ENCODE measurements at places on chromosomes 6 and 20.

- DNase-seq, result no peak
Observed at GRCh38 chr6:3359973-3360726, 96.7 kb downstream of the SLC22A23 start.

GRCh38 chr6:81172056-81172740 is 580.3 kb downstream of the TENT5A start:
- no peak for DNase-seq

GRCh38 chr6:147958683-147959082 is 384.0 kb upstream of the SASH1 start:
- DNase-seq, result no peak

DNA sequence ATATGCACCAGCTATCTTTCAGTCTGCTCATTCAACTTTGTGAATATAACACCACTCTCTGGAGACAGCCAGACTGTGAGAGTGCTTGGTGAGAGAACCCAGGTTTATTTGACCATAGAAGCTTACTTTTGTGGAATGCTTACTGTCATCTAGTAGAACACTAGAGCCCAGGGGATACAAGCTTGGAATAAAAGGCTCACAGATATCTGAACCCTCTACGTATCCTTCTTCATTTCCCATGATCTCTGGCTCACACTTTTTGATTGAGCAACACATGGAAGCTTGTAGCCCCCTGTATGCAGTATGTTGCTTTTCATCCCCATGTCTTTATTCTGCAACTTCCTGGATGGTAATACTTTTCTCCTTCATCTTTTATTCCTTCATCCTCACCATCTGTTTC is 835.3 kb upstream of the CITED2 start:
- DNase-seq, result no peak

GRCh38 chr6:127918506-127919427 is 17.9 kb upstream of the THEMIS start:
- DNase-seq, result no peak

DNA sequence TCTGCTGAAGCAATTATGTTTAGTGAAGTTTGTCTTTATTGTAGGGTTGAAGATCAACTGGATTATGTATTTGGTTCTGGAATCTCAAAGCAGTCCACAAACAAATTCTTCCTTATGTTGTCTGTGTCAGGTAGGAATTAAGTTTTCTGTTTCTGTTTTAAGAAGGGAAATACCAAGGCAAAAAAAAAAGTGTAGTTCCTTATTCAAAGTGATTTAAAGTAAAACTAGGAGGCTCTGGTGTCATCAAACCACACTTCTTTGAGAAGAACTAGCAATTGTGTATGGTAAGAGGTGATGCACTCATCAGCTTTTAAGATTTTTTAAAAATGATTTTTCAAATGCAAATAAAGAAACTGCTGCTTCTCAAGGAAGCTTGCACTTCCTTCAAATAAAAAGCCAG is 1.9 kb downstream of the FAM135A start:
- DNase-seq, result no peak

DNA sequence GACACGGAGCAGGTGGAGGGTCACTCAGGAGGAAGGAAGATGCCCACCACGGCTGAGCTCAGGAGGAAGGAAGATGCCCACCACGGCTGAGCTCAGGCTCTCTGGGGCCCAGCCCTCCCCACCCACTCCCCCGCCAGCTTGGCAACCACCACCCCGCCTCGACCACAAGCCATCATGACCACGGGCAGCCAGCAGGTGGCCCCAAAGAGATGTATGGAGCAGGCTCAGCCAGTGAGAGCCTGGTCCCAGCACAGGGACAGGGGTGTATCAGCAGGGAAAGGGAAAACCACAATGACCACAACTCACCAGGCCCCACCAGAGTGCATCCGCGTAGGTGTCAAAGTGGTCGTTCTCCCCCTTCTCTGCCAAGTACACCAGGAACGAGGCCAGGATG is 30.4 kb downstream of the KCNQ2 start:
- DNase-seq, result no peak

DNA sequence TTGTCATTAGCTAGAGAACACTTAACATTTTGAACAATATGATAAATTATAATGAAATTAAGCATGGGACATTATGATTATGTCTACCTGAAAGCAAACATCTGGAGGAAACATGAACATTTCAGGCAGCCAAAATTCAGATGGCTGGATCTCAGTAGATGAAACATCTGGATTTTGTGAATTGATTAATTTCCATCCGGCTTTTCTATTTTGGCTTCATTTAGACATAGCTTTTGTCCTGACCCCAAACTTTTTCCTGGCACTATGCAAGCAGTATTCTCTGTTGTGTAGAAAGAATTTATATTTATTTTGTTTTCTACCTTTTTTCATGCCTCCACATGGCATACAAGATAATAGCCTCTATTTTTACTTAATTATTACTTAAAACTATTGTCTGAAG is 186.3 kb downstream of the OGFRL1 start:
- no peak for DNase-seq

DNA sequence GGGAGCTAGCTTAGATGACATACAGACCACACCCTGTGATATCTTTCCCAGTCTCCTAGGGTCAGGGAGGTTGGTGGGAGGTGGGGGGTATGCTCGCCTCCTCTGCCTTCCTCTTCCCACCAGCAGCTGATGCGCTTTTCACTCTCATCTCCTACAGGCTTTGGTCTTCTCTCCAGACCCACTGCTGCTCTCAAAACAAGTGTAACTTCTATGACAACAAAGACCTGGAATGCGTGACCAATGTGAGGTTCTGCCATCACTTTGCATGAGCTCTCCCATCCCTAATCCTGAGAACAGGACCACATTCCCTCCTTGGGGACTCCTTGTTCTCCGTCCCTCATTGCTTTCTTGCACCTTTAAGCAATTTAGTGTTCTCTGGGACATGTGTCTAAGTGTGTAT is 2.7 kb downstream of the CTSA start:
- no peak for DNase-seq

DNA sequence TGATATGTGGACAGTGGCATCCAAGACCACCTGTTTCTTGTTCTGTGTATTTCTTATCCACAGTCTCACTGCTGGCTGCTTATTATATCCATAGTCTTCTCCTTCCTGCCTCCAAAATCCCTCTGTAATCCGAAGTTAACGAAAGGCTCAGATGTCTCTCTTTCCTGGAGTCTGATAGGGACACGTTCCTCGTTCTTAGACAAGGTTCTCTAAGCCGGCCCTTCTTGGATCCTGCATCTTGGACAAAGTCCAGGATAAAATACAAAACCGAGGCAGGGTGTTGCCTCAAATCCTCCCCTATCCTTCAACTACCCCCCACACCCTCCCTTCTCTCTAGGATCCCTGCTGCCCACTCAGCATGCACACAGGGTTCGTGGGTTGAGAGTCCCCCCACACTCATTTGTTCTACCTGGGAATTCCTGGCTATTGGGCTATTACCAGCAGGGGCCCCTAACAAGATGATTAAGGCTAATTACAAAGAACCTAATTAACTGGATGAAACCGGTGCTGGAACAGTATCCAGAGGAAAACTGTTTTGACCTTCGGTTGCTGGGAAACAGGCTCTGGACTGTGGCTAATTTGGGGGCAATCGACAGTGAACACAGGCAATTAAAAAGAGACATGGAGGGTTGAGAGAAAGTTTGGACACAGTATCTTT is 32.7 kb upstream of the MRPS10 start:
- DNase-seq, result no peak

- DNase-seq, result peak; percentile 79
Observed at GRCh38 chr20:39874049-39874893, 814.8 kb downstream of the MAFB start.

DNA sequence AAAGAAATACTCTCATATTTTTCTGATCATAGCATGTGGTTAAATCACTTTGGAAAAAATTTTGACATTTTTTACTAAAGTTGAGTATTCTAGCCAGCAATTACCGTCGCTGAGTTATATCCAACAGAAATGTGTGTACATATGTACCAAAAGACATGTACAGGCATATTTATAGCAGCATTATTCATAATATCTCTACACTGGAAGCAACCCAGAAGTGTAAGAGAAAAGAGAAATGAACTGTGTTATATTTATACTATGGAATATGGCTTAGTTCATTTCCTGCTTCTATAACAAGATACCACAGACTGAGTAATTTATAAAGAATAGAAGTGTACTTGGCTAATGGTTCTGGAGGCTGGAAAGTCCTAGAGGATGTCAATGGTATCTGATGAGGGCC is 474.0 kb upstream of the GJE1 start:
- DNase-seq, result no peak

- no peak for DNase-seq
Observed at GRCh38 chr6:157600807-157601206, 219.8 kb downstream of the ZDHHC14 start.

DNA sequence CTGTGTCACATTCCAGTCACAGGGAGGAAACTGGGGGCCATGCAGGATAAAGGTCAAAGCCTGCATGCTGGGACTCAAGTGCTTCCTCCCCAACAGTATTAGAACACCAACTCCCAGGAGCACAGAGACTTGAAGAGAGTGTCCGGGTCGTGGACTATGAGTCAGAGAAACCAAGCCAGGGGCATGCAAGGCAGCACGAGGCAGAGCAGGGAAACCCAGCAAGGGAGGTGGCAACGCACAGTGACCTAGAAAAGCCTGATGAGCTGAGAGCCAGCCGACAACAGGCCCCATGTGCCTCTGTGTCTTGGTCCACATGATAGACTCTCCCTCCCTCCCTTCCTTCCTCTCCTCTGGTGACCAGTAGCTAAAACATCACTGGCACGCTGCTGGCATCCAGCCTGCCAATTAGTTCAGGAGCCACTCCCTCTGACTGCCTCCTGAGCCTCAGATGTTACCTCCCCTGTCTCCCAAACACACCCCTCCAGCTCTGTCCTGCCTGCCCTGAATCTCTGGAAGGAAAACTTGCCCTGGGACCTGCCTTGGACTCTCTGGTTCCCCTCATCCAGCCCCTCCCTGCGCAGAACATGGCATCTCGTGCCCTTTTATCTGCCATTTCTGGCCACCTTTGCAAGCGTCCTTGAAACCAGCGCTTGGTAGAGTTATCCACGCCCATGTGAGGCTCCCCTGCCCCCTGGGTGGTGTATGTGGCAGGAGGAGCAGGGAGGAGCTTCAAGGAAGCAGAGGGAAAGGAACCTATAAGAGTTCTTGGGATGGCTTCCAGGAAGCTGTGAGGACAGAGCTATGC is 16.2 kb upstream of the RNF39 start:
- DNase-seq, result no peak

GRCh38 chr6:168384045-168385036 is 56.6 kb upstream of the SMOC2 start:
- DNase-seq, result no peak

GRCh38 chr6:27161946-27162603 is 85.4 kb upstream of the PRSS16 start:
- DNase-seq, result no peak

- DNase-seq, result no peak
Observed at GRCh38 chr6:44667668-44668390, 280.3 kb downstream of the CDC5L start.

DNA sequence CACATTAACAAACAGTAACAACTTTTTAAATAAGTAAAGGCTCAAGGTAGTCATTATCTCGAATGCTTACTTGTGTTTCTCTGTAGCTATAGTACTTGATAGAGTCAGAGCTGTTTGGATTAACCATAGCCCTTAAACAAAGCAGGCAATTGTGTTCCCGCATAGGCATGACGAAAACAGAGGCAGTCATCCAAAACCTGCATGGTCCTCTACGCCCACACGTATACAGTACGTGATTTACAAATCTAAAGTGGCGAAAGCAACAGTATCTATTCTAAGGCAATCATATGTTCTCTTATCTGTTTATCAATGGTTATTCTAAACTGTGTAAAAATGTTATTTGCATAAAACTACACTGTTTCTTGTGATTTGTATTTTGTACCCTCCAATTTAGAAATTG is 31.8 kb downstream of the HFE start:
- peak; percentile 28 for DNase-seq

- no peak for DNase-seq
Observed at GRCh38 chr20:7399575-7399974, 540.7 kb downstream of the HAO1 start.

DNA sequence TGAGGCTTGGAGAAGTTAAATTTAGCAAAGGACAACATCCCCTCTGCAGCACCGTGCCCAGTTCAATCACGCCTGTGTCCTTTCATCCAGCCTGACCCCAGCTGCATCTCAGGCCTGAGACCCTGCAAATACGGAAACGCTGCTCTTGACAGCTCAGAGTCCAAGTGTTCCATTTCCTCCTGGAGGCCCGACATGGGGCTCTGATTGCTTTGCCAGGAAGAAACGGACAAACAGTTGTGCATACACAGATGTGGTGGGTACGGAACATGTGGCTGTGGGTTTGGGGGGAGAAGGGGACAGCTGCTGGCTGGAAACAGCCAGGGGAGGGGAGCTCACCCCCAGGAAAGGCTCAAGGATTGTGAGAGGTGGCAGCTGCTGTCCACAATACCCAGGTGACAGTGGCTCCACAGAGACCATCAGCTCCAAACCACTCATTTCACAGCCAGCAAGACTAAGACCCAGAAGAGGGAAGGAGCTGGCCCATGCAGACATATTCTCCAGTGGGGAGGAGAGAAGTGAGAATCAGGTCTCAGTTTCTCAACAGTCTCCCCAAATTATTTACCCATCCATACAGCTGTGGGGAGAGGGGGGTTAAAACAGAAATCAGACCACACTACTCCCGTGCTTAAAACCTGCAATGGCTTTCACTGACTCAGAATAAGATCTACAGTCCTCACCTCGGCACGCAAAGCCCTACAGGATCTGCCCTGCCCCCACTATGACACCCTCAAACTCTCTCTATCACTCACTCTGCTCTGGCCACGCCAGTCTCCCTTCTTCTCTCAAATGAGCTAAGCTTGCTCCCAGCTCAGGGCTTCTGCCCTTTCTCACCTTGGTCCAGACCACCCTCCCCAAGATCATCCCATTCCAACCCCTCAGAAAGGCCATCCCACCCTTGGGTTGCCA is 89.1 kb downstream of the PREX1 start:
- no peak for DNase-seq

GRCh38 chr6:31299511-31299910 is 27.6 kb upstream of the HLA-C start:
- DNase-seq, result no peak

DNA sequence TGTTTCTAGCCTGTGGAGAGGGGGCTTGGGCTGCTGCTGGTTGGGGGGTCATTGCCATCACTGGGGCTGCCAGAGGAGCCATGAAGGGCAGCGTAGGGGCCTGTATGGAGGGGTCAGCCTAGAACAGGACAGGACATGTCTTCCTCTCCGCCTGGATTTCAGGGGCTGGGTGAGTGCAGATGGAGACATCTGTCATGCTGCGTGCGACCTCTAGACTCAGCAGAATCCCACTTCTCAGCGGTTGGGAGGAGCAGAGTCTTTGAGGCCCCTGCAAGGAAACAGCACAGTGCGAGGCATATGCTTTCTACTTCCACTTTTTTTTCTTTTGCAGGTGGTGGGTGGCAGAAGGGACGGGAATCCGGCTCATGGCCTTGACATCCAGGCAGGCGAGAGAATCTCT is 67.9 kb downstream of the EZR start:
- no peak for DNase-seq

DNA sequence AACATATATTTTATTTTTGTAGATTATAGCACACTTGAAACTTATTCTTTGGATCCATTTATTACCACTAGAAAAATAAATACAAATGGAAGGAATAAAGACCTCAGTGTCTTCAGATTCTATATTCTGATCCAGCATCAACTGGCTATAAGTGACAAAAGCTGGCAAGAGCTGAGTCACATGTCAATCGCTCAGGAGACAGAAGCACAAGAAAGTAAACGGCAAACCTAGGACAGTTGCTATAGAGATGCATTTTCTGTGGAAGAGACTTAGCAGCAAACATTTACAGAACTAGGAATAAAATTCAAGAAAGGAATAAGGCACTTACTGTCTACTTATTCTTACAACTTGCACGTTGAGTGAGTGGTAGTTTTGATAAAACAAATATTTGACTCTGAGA is 230.4 kb downstream of the CLVS2 start:
- DNase-seq, result no peak
